ENCODE measurements at places on chromosomes 4 and X.

DNA sequence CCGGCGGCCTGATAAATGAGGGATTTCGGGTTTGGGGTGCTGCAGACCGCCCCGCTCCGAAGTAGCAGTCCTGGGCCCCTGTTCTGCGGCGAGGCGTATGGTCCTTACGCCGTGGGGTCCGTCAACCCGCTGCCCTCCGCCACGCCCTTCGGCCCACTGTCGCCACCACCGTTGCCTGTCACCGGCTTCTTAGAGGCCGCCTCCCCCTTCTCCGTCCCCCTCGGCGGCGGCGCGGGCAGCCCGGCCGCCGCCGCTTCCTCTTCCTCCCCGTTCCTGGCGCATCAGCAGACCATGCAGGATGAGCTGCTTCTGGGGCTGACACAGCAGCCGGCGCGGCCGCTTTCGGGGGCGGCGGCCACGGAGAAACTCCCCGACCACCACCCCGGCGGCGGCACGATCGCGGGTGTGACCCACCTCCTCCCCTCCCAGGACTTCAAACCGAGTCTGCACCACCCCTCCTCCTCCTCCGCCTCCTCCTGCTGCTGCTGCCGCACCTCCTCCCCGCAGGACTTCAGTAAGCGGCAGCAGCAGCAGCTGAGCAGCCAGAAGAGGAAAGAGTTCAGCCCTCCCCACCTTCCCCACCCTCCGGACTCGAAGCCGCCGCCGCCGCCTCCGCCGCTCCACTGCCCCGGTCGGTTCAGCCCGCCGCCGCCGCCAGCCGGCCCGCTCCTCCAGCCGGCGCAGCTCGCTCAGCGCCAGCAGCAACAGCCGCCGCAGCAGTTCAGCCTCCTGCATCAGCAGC, 549 bp downstream of the CPEB2 start:
- peak; percentile 35 for DNase-seq

- DNase-seq = no peak
Observed at GRCh38 chrX:25158635-25159034, 142.9 kb upstream of the ARX start.

DNA sequence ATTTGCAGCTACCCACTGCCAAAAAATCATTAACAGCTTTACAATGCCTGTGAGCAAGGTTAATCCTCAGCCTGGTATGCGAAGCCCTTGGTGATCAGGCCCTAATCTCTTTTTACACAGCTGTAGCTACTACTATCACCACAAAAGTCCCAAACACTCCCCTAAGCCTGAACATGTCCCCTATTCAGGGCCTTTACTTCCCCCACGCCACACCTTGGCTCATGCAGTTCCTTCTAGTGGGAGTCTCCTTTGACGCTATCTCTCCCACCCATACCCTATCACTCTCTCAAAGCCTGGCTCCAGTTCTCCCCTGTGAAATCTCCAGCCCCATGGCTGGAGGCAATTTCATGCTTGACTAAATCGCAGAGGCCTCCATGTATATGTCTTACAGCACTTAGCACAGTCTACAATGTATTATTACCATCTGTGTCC, 90.6 kb upstream of the CBR4 start:
- no peak for DNase-seq

DNA sequence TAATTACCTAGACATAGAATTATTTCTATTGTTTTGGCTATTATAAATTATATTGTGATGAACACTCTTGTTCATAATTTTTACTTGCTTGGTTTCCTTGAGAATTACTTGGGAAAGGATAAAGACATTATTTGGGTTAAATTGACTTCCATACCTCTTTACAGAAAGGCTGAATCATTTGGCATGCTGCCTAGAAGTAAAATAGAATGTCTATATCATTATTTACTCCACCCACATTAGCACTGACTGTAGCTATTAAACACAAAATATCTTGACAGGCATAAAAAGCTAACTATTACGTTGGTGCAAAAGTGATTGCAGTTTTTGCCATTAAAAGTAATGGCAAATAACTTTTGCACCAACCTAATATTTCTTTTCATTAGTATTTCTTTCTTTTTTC, 29.7 kb upstream of the ADH6 start:
- no peak for DNase-seq

DNA sequence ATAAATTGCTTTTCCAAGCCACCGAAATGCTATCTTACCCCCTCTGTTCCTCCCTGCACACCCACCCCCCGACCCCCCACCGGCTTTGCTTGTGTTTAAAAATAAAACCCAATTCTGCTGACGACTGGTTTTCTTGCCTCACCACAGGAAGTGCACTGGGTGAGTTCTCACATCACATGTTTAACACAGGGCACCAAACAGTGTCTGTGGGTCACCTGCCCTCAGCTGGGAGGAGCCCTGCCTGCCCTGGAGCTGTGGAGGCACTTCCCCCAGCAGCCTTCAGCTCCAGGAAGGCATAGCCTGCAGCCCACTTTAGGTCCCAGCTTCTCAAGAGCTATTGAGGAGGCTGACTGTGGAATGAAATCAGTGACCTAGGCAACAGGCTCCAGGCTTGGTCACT, 8.8 kb downstream of the TMEM255A start:
- DNase-seq = no peak

DNA sequence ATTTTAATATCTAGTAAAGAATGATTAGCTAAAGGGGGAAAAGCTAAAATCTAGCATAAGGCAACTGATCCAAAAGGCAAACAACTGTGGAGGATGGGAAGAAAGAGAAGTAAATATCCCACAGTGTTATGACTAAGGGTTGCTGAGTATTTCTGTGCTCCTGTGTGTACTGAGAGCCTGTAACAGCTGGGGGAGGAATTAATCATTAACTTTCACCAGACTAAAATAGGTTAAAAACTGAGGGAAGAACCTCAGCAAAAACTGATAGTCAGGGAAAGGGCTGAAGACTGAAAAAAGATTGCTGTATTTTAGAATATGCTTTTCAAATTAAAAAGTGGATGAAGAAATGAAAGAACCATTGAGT, 365.9 kb downstream of the CXXC4 start:
- DNase-seq = no peak

- no peak for DNase-seq
Observed at GRCh38 chr4:30847167-30847566, 127.0 kb downstream of the PCDH7 start.

- DNase-seq = no peak
Observed at GRCh38 chr4:47118192-47118929, 87.0 kb downstream of the GABRB1 start.

DNA sequence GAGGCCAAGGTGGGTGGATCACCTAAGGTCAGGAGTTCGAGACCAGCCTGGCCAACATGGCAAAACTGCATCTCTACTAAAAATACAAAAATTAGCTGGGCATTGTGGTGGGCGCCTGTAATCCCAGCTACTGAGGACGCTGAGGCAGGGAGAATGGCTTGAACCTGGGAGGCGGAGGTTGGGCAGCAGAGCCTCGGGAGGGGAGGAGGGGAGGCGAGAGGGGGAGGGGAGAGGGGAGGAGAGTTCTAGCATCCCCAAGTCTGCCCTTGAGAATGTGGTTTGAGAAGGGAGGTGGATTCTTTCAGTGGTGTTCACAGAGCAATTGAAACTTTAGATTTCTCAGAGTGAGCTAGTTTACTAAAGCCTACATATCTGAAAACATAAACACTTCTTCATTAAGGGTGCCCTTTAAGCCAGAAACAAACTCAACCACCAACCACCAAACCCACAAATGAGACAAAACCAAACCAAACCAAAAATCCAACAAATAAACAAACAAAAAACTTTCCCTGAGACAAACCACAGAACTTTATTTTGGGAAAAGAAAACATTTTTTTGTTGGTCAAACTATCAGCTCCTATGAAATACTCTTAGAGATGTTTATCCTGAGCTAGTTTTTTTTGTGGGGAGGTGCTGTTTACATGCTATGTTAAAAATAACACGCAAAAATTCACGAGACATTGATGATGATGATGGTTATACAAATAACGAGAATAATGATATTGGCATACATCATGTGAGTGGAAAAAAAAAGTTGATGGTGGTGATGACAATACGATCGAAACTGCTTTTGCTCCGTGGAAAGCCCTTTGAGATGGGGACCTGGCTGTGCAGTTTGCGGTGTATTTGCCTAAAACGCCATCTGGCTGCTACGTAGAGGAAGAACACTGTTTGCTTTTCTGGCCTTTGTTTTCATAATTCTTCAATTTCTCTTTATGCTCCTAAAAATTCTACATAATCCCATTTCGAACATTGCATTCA, 98.2 kb upstream of the PRKX start:
- no peak for DNase-seq

DNA sequence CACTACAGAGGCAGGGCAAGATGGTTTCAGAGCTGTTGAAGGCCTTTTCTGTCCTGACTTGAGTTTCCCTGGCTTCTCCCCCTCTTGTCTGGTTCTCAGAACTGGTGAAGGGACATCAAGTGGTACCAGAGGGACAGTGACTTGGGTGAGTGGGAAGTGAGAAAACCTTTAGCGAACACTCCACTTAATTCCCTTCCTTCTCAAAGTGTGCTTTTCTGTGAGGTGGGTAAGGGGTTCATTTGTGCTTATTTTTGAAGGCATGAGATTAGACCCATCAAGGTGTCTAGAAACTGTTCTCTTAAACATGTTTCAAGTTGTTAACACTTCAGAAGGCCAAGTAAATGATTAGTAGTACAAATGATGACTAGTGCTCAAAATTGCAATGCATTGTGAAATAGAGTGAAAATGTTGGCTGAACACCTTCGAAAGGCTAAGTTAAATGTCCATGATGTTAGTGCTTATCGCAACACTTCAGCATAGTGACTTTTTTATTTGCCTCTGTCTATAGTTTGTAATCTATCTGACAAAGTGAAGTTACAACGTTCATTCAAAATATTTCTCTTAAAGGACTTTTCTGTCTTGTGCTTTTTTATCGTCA, 2.8 kb downstream of the AREG start:
- DNase-seq = no peak

- DNase-seq = no peak
Observed at GRCh38 chrX:12567857-12568256, 223.4 kb upstream of the PRPS2 start.

GRCh38 chr4:147924604-147925412, 192.9 kb downstream of the ARHGAP10 start:
- no peak for DNase-seq

- no peak for DNase-seq
Observed at GRCh38 chr4:85569730-85570299, 94.9 kb downstream of the ARHGAP24 start.

DNA sequence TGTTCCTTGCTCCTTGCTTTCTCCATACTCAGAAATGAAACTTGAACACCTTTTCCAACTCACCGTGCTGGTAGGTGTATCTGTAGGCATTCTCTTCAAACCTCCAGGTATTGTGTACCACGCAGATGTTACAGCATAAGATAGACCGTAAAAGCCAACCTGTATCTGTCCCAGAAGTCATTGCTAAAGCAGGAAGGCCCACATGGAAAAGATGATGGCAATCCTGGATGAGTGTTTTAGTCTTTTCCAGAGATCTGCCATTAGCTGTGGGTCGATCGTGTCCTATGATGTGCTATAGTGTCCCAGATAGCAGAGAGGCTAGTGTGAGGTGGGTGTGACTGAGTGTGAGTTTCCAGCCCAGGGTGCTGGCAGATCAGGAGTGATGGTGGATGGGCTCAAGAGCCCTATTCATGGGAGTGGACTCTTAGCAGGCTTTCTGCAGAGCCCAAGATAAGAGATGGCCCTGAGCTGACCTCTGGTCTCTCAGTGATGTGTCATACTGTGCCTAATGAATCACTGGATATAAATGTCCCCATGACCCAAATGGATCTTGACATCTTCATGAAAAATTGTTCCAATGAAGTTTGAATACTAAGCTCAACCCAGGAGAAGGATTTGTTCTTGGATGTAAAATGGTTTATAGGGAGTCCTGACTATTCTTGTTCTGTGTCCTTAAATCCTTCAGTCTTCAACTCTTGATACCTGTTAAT, 69.1 kb upstream of the WDR1 start:
- DNase-seq = no peak

- no peak for DNase-seq
Observed at GRCh38 chr4:185115827-185116232, 27.2 kb upstream of the SLC25A4 start.

GRCh38 chr4:98529970-98530569, 128.3 kb downstream of the TSPAN5 start:
- no peak for DNase-seq

GRCh38 chr4:120844528-120844921, 78.0 kb downstream of the PRDM5 start:
- no peak for DNase-seq

DNA sequence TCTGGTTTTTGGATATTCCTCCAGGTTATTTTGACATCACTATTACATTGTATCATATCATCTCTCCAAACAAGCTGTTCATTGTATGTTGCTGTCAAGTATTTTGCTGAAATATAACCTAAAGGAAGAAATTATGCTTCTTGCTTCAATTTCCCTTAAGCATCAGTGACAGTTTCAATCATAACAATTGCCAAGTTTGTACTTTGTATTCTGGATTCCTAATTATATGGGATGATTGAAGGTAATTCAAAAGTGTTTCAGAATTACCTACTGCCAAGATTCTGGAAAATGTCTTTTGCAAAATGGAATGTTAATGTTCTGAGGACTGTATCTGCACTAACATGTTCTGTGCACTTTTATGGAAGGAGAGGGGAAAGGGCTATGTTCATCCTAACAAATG, 228.7 kb downstream of the PRDM5 start:
- DNase-seq = no peak

- DNase-seq = no peak
Observed at GRCh38 chrX:133250184-133251100, 32.3 kb upstream of the TFDP3 start.

All from stimulated activated CD8-positive, alpha-beta memory T cell treated with anti-CD3 and anti-CD28 coated beads, Interleukin-15, amount 100 ng/mL, for 24 hours (primary cell).